ENCODE measurements at places on chromosomes 1 and 21.

GRCh38 chr1:24742090-24742938 is 2.9 kb upstream of the CLIC4 start:
- DNase-seq: no peak

DNA sequence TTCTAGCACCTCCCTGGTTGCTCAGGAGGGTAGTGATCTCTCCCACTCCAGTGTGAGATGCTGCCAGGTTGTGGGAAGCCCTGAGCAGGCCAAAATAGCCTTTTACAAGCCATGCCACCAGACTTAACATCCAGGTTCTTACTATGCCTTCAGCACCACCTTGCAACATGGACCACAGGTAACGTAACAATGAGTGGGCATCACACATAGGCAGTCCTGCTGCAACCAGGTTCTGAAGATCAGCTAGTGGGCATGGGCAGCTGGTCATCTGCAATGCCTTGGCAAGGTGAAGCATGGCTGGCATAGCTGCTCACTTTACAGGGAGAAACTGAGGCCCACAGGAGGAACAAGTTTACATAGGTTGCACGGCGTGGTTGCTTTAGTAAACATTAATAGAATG is 40.7 kb downstream of the DHCR24 start:
- DNase-seq: no peak

- DNase-seq: no peak
Measured at GRCh38 chr1:180787628-180788307, 124.9 kb upstream of the KIAA1614 start.

DNA sequence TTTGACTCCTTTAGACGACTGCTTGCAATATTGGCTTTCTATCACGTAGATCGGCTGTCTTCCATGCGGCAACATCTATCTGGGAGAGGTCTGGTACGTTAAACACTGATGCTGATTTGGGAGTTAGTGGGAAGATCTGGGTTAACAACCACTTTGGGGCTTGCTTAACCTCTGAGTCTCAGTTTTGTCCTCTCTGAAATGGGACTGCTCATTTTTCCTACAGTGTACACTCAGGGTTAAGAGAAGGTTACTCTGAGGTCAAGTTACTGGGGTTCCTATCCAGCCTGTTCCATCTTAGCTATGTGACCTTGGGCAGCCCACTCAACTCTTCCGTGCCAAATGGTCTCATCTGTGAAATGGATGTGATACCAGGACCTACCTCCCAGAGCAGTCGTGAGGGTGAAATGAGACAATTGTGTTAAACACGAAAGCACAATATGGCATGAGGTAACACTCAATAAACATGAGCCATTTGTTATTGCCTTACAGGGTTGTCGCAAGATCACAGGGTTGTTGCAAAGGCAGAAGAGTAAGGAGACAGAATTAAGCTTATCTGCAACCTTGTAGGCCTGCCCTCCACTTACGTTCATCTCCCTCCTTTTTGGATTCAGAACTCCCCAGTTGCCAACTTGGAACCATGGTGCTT is 5.6 kb downstream of the ABCA4 start:
- no peak for DNase-seq

GRCh38 chr1:31248276-31248675 is 8.6 kb upstream of the NKAIN1 start:
- no peak for DNase-seq

DNA sequence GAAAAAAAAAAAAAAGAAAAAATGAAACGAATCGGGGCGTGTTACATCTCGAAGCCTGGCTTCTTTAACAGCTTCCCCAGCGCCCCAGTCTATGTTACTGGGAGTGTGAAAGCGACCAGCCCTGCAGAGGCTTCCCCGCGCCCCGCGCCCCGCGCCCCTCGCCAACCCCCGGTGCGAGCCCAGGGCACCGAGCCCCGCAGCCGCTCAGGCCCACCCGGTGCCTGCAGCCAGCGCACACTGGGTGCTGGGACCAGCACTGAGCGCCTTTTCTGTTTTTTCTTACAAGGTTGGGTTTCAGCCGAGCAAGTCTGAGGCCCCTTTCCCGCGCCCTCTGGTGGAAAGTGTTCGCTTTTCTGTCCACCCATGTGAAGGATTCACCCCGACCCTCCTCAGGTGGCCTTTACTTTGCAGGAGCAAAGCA is 42.1 kb upstream of the ZNF496 start:
- DNase-seq: peak; percentile 4

DNA sequence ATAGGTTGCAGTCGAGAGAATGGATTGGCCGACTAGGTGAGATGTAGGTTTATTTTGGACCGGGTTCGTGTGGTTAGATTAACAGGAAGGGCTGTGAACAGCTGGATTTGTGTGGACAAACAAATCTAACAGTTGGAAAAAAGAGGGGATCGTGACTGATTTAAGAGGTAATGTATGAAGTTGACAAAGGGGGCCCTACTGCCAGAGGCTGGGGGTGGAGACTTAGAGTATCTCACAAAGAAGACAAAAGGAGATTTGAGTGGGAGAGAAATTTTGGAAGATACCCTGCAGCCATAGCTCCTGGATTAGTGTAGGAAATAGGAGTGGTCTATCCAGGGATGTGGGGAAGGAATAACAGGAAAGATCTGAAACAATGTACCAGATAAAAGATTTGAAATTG is 38.8 kb upstream of the PLA2G5 start:
- no peak for DNase-seq

GRCh38 chr1:21238141-21238800 is 52.0 kb downstream of the ECE1 start:
- DNase-seq: no peak

- DNase-seq: no peak
Measured at GRCh38 chr1:56235909-56236510, 343.4 kb downstream of the PLPP3 start.

GRCh38 chr1:243475966-243476365 is 220.1 kb downstream of the SDCCAG8 start:
- DNase-seq: no peak

DNA sequence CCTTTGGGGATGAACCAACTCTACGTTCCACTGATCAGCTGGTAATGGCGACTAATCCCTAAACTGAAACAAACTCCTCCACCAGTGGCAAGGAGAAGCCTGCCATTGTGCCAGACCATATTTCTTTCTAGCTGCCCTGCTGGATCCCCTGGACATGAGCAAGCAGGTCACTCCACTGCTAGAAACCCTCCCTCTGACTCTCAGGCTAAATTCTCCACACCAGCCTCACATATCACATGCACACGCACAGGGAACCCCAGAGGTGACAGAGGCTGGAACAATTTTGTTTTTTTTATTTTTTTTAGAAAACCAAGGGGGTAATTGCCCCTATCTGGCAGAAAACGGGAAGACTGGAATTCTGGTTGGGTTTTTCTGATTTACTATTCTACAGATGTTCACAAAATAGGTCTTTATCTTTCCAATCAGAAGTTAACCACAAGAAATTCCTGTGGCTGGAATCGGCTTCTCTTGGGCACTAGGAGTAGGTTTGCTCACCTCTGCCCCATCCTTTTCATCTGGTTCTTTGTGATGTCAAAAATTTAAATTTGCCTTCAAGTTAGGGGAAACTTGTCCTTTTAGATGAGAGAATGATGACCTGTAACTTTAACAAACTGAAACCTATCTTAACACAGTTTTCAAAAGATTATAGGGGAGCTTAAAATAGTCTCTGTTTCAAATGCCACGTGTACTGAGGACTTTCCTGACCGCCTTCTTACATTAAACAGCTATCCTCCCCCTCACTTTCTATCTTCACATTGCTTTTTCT is 258.1 kb downstream of the SDCCAG8 start:
- no peak for DNase-seq

DNA sequence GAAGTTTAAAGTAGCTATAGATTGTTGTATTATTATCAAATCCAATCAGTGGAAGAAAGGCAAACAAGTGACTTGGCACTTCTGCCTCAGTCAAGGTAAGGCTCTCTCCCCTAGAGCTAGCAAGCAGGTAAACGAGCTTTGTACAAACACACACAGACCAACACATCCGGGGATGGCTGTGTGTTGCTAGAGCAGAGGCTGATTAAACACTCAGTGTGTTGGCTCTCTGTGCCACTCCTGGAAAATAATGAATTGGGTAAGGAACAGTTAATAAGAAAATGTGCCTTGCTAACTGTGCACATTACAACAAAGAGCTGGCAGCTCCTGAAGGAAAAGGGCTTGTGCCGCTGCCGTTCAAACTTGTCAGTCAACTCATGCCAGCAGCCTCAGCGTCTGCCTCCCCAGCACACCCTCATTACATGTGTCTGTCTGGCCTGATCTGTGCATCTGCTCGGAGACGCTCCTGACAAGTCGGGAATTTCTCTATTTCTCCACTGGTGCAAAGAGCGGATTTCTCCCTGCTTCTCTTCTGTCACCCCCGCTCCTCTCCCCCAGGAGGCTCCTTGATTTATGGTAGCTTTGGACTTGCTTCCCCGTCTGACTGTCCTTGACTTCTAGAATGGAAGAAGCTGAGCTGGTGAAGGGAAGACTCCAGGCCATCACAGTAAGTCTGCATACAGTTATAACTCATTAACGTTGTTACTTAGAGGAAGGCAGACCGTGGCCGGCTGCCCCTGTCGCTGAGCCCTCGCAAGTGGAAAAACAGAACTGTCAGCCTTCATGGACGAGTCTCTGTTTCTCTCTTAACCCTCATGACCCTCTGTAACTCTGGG is at the start of gene PALMD:
Gene PALMD, plus strand, starts transcription at position 415 of the 833 bp plus-strand sequence. Its CDS starts 205 bp downstream, at position 620.
- no peak for DNase-seq

All from stimulated activated CD8-positive, alpha-beta memory T cell treated with anti-CD3 and anti-CD28 coated beads, Interleukin-7, amount 100 ng/mL, for 1 hour (primary cell).